ENCODE measurements at places on chromosomes 3 and 15.

DNA sequence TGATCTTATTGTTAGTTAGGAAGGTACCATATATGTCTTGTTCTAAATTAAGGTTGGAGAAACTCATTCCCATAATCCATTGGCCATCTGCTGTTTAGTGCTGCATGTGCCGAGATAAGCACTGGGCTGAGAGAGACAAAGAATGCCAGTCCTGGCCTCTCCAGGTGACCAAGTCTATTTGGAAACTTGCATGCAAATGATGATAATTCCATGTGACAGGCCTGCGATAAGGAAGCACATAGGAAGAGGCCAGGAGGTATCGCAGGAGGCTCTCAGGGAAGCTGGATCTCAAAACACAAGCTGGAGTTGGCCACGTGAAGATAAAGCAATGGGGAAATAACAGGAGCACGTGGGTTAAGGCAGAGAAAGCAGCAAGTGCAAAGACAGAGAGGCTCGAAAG is 39.7 kb downstream of the MYO5C start:
- DNase-seq = no peak

DNA sequence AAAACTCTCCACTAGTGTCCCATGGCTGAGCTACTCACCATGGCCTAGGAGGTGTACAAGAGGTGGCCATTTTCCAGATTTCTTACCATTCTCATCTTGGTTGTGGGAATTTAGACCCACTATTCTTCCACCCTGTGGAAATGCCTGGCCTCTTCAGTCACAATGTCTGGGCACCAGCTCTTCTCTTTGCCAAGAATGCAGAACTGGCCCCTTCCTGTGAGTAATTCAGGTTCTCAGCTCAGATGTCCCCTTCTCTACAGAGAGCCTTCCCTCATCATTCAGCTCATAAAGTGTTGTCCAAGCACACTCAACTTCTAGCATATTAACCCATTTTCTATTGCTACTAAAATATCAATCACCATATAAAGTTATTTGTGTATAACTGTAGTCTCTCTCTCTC is 575.5 kb upstream of the KCNMB2 start:
- DNase-seq = no peak

- no peak for DNase-seq
Measured at GRCh38 chr3:131586277-131586676, 83.5 kb upstream of the MRPL3 start.

GRCh38 chr3:193945143-193945542 is 190.8 kb upstream of the HES1 start:
- no peak for DNase-seq

GRCh38 chr15:40928821-40929659 is at the start of gene DLL4:
Gene DLL4 (plus strand): TSS chr15:40929340. CDS start chr15:40929669, 329 bp downstream.
- DNase-seq = peak; percentile 41

GRCh38 chr3:119767936-119768601 is 13.8 kb upstream of the NR1I2 start:
- no peak for DNase-seq

- no peak for DNase-seq
Measured at GRCh38 chr3:66394019-66394752, 106.6 kb downstream of the LRIG1 start.

DNA sequence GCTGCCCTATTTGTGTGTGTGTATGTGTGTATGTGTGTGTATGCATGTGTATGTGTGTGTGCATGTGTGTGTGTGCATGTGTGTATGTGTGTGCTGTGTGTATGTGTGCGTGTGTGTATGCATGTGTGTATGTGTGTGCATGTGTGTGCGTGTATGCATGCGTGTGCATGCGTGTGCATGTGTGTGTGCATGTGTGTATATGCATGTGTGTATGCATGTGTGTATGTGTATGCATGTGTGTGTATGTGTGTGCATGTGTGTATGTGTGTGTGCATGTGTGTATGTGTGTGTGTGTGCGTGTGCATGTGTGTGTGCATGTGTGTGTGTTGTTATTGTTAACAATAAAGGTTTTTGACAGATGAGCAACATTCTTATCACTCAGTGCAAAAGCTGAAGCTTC is 110.8 kb upstream of the HES1 start:
- DNase-seq = no peak

GRCh38 chr3:119352034-119352609 is 57.9 kb downstream of the ARHGAP31 start:
- DNase-seq = no peak

DNA sequence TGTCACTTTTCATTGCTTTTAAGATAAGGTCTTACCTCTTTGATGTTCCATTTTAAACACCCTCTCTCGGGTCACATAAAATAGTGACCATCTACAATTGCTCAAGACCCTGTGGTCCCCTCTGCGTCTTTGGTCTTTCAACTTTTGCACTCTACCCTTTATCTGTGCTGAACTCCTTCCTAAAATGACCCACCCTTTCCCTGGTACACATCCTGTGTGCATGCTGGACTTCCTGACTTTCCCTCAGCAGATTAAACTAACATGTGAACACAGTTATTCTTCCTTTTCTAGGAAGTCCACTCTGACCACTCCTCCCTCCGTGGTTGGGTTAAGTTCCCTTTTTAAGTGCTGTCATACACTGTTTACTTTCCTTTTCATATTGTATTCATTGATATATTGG is 414.2 kb downstream of the GABRB3 start:
- DNase-seq = no peak

- DNase-seq = no peak
Measured at GRCh38 chr15:93037820-93038705, 50.9 kb downstream of the RGMA start.

GRCh38 chr3:143170676-143171075 is 51.1 kb downstream of the CHST2 start:
- no peak for DNase-seq

DNA sequence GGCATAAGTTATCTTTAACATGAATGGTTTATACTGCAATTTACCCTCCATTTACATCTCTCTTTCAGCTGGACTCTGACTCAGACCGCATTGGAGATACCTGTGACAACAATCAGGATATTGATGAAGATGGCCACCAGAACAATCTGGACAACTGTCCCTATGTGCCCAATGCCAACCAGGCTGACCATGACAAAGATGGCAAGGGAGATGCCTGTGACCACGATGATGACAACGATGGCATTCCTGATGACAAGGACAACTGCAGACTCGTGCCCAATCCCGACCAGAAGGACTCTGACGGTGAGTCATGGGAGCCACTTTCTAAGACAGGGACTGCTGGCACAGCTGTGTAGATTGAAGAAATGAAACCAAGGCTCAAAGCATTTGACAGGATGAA is 11.6 kb downstream of the THBS1 start:
- no peak for DNase-seq

DNA sequence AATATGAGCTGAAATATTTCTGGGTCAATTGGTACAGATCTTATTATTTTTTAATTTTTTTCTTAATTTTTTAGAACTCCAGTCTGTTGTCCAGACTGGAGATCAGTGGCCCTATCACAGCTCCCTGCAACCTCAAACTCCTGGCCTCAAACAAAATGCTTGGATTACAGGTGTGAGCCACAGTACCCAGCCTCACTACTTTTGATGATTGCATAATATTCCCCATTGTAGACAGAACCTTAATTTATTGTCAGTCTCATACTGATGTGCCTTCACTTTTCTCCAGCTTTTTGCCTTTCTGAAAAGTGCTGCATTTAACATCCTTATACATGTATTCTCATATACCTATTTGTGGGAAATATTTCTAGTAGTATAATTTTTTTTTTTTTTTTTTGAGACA is 144.9 kb downstream of the LIPC start:
- DNase-seq = no peak

- no peak for DNase-seq
Measured at GRCh38 chr3:111768571-111769100, 90.4 kb upstream of the PHLDB2 start.

DNA sequence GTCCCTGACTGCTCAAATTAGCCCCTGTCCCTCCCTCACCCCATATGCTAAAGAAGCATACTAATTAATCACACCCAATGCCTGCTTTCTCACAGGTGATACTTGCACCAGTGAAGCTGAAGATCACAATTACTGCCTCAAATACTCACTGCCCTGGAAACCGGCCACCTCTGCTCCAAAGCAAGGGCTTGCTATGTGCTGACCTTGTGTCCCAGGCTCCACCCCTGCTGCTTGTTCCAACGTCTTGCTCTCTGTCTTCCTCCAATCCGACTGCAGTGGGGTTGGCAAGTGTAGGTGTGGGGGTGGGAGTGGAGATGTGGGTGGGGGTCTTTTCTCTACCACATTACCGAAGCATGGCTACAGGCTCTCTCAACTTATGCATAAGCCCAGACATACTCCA is 55.7 kb upstream of the PSMD6 start:
- no peak for DNase-seq

DNA sequence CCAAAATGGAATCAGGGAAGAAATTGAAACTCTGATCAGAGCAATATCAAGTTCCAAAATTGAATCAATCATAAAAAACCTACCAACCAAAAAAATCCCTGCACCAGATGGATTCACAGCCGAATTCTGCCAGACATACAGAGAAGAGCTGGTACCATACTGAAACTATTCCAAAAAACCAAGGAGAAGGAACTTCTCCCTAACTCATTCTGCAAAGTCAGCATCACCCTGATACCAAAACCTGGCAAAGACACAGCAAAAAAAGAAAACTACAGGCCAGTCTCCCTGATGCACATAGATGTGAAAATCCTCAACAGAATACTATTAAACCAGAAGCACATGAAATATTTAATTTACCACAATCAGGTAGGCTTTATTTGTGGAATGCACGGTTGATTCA is 118.1 kb downstream of the MYRIP start:
- no peak for DNase-seq

DNA sequence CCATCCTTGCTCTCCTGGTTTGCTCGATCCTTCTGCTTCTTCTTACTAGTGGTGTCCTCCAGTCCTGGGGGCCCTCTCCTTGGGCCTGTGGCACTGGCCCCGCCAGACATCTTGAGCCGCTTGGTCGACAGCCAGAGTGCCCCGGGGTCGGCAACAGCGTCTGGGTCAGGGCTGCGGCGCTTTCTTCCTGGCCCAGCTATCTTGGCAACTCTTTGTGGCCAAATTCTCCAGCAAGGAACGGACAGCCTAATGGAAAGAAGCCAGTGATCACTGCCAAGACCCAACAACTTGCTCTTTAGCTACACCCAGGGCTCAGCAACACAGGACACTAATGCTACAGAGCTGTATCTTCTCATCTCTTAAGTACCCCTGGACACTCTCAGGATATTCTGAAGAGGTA is 1.6 kb downstream of the USP19 start:
- DNase-seq = no peak

DNA sequence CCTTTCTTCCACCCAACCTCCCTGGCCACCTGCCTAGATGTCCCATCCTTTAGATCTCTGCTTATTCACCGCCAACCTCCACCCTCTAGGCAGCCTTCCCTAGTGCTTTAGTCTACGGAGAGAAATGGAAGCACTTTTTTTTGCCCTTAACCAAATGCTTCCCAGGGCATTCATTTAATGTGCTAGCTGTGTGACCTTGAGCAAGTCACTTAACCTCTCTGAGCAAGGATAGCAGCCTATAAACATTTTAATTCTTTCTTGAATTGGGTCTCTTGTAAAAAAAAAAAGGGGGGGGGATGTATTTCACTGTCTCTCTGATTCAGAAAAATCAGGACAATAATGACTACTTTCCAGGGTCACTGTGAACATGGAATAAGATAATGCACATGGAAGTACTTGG is 3.2 kb upstream of the INSYN1 start:
- DNase-seq = no peak

- no peak for DNase-seq
Measured at GRCh38 chr15:77863491-77864105, 213.9 kb downstream of the TBC1D2B start.

DNA sequence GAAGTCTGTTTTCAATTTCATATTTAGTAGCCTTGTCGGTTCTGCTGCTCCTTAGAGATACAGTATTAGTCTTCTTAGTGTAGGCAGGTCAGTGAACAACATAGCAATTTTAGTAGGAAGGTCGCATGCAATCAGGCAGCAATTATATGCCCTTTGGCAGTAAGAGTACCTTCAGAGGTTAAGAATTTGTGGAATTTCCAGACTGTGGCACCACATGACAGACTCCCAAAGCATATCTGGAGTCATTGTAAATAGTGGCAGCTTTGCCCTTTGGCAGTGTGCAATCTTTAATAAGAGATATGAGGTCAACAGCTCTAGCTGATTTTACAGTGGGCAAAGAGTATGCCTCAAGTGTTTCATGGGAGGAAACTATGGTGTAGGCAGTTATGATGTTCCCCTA is 1532.5 kb upstream of the CADM2 start:
- DNase-seq = no peak

DNA sequence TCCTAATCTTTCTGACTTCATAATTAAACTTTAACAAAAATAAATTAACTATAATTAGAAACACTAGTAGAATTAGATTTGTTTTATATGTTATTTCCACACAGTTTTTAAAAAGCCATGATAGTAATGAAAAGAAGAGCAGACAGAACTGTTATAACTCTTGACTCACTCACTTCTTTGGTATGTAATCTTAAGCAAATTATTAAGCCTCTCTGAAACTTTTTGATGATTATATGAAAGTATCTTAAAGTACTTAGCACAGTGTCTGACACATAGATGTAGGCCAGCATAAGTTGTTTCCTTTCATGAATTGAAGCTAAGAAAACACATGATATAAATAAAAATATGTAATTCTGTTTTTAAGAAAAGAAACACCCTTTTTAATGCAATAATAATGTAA is 123.6 kb upstream of the MLF1 start:
- DNase-seq = no peak

GRCh38 chr15:64180235-64180824 is 17.5 kb upstream of the PPIB start:
- no peak for DNase-seq

DNA sequence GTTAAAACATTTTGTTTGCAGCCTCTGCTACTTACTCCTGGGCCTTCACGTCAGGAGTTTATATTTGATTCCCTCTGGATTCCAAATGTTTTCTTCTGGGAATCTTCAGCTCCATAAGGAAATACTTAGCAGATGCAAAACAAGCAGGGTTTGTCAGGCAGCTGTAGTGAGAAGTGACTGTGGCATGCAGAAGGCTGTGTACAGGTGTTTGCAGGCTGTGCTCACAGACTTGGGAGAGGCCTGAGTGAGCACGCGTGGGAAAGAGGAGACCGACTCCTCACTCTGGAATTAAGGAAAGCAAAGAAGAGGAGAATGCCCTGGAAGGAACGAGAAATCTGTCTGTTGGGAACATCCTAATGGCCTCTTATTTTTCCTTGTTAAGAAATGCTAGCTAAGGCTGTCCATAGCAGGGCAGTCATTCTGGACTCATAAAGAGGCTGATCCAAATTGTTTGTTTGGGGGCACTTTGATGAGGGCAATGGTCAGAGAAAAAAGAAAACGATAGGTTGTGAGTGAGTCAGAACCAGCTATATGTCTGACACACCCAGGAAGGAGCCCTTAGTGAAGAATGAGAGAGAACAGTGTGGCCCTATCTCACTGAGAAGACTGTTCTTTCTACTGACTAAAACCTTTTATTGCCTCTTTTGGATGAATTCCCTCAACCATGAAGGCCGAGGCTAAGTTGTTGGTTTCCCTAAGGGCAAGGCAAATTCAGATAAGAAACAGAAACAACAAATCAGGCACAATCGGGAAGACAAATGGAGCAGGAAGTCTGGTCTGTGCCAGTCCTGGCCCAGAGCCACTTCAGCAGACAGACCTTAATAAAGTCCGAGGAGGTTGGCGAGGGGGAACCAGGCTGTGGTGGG is 82.6 kb downstream of the TGFBR2 start:
- DNase-seq = no peak

- no peak for DNase-seq
Measured at GRCh38 chr15:26287381-26287780, 424.3 kb upstream of the ATP10A start.

All from skin of body (tissue), 3 donors.